GOT3 (cell line): ENCODE measurements at places on chromosomes 13 and 19.

GRCh38 chr13:30141775-30142485 is 165.4 kb downstream of the KATNAL1 start:
- no peak for DNase-seq

DNA sequence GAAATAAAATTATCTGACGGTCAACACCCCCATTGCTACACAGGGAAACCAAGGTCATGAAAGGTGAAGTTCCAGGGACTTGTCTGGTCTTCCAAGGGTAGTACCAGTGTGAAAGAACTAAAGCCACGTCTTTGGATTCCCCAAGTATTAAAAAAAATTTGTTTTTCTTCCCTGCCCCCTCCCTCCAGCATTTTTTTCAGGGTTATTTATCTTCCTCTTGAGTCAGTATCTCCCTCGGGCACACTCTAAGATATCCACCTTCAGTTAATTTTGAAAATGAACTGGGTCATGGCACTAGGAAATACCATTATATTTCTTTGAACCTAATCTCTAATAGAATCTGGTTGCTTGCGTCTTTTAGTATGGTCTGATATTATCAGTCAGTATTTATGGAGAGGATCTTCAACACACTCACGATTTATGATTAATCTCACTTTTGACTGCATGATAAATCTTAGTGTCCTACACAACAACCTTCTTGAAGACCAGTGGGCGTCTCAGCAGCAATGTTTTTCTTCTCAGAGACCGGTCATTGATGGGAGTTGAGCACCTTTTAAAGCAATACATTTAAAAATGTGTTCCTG is 9.1 kb downstream of the ATP8A2 start:
- no peak for DNase-seq

DNA sequence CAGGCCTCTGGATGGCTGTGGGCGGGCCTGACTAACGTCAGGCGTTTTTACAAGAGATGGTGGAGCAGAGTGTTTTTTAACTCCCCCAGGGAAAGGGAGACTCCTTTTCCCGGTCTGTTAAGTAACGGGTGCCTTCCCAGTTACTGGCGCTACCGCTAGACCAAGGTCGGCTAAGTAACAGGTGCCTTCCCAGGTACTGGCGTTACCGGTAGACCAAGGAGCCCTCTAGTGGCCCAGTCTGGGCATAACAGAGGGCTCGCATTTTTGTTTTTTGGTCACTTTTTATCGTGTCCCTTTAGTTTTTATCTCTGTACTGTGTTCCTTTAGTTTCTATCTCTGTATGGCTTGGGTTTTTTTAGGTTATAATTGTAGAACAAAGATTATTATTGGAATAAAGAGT is 10.0 kb downstream of the ZNF383 start:
- no peak for DNase-seq

- no peak for DNase-seq
These were observed 6.9 kb downstream of the REXO1 start for GRCh38 chr19:1841209-1841924.

DNA sequence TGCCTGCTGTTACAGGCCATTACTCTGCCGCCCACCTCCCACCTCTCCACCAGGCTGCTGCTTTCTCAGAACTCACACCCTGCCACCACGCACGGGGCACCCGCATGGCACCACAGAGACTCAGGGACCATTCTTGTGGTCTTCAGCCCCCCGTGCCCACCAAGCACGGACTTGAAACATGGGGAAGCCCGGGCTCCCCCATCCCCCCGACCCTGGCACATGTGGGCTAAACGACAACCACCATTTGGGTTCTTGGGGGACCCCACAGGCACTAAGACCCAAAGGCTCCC is 23.1 kb upstream of the TINCR start:
- no peak for DNase-seq

DNA sequence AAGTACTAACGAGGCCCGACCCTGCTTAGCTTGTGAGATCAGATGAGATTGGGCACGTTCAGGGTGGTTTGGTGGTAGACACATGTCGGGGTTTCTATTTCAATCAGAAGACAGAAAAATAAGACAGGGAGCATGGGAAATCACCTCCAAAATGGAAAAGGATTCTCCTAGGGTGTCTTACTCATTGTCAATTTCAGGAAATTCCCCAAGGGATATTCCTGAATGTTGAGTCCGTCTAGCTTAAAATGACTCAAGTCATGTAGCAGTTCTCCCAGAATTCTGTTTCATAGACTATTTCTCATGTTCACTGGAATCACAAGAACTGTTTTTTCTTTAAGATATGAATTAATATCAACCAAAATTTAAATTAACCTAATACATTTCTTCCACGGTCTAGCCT is 380.1 kb downstream of the EFNB2 start:
- DNase-seq, result no peak

DNA sequence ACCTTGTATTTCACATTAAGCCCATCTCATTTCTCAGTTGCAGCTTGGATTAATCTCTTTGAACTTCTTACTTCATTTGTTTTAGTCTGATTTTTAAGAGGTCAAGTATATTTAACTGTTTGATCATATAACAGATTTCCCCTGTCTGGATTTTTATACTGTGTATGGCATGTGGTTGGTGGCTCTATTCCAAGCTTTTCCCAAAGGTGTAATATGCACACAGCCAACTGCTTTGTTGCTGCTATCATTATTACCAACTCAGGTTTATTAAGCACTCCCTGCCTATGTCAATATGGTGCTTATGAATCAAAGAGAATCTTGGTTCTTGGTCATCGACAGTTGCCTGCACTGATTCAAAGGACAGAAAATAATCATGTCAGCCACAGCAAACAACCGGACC is 92.6 kb downstream of the RAP2A start:
- no peak for DNase-seq

DNA sequence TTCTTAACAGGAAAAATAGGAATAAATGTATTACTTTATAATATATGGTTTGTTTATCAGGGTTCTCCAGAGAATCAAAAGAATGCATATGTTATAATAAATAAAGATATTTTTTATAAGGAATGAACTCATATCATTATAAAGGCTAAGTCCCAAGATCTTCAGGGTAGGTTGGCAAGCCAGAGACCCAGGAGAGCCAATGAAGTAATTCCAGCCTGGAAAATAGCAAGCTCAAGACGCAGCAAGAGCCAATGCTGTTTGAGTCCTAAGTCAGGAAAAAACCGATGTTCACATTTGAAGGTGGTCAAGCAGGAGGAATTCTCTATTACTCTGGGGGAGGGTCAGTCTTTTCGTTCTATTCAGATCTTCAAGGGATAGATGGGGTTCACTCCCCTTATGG is 490.0 kb downstream of the PCDH20 start:
- no peak for DNase-seq

GRCh38 chr13:27678306-27679040 is 56.8 kb downstream of the POLR1D start:
- no peak for DNase-seq

- DNase-seq, result no peak
These were observed 1297.4 kb downstream of the PCDH9 start for GRCh38 chr13:65932587-65933239.

GRCh38 chr13:98890186-98890585 is 87.7 kb downstream of the DOCK9 start:
- peak; percentile 35 for DNase-seq

DNA sequence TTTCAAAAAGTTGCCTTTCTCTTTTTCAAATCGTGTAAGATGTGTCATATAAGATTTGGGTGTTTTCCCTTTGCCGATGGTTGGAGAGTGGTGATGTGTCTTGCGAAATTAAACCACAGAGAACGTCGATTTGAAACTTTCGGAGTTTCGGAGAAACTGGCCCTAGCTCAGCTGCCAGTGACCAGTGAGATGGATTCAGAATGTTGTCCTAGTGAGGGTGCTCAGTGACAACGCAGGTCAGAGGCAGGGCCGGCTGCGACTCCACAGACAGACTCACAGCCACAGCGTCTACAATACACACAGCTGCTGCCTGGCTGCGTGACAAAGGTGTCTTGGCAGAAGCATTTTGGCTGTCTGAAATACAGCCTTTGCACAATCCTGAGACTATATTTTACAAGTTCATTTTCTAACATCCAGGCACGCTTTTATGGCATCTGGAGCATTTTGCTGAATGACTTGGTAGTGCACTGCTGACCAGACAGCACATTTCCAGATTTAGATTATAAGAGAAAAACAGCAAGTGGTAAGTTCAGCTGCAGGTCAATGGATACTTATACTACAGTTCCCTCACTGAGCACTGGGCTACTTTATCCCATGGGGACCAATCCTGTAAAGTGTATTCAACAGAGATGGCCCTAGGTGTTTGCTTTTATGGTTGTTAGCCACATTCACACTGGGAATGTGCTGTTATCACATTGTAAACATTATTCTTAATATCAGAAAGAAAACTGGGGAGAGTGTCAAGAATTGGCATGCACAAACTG is 207.5 kb downstream of the KCNRG start:
- DNase-seq, result no peak

- DNase-seq, result no peak
These were observed 7.8 kb upstream of the MKNK2 start for GRCh38 chr19:2058570-2059421.

DNA sequence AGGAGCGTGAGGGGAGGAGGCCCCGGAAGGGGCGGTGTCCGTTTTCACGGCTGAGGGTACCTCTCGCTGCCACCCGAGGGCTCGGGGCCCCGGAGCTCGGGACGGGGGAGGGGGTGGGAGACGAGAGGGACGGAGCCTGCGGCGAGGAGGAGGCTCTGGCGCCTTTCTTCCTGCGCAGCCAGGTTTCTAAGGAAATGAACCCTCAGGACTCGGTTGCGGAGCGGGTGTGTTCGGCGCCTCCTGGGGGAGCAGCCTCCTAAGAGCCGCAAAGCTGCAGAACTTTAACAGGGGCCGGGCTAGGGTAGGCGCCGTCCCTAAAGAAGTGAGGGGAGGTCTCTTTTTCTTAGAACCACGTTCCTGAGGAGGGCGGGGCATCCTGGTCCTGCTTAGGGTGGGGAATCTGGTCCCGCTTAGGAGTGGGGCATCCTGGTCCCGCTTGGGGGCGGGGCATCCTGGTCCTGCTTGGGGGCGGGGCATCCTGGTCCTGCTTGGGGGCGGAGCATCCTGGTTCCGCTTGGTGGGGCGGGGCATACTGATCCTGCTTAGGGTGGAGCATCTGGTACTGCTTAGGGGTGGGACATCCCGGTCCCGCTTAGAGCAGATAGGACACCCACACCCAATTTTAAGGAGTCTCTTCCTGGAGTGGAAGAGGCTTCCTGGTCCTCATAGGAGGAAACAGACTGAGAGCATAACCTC is 6.2 kb downstream of the SYT5 start:
- peak; percentile 58 for DNase-seq

DNA sequence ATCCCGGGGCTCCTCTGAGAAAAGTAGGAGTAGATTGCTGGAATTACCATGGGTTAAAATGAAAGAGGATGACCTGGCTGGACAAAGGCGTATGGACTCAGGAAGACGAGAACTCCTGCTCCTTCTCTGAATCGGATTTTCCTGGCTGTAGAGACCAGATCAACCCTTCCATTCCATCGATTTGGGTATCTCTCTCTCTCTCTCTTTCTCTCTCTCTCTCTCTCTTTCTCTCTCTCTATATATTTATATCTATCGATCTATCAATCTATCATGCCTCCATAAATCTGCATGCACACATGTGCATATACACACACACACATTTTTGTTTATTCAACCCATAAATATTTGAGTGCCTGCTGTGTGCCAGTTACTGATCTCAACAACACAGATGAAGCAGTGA is 234.9 kb downstream of the LMO7 start:
- DNase-seq, result no peak

DNA sequence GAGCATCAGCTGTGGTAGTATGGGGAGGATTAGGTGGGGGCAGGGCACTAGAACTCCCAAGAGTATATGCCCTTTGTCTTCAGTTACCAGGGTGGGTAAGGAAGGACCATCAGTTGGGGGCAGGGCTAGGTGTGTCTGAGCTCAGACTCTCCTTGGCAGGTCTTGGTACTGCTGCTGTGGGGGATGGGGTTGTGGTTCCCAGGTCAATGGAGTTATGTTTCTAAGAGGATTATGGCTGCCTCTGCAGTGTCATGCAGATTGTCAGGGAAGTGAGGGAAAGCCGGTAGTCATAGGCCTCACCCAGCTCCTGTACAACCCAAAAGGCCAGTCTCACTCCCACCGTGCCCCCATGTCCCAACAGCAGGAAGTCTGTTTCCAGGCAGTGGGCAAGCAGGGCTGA is 8.8 kb upstream of the ZNF578 start:
- DNase-seq, result no peak

DNA sequence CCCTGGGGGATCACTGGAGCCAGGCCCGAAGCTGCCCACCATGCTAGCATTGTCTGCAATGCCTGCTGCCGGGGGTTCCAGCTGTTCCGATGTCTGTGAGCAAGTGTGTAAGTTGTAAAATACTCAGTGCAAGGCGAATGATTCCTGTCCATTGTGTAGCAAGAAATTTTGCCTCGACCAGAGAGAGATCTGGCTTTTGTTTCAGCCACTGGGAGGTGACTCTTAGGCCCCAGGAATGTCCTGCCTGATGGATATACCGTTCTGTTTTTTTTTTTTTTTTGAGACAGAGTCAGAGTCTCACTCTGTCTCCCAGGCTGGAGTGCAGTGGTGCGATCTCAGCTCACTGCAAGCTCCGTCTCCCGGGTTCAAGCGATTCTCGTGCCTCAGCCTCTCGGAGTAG is 7.3 kb upstream of the GADD45B start:
- no peak for DNase-seq

GRCh38 chr19:49214701-49215100 is 57.1 kb downstream of the TRPM4 start:
- DNase-seq, result no peak

DNA sequence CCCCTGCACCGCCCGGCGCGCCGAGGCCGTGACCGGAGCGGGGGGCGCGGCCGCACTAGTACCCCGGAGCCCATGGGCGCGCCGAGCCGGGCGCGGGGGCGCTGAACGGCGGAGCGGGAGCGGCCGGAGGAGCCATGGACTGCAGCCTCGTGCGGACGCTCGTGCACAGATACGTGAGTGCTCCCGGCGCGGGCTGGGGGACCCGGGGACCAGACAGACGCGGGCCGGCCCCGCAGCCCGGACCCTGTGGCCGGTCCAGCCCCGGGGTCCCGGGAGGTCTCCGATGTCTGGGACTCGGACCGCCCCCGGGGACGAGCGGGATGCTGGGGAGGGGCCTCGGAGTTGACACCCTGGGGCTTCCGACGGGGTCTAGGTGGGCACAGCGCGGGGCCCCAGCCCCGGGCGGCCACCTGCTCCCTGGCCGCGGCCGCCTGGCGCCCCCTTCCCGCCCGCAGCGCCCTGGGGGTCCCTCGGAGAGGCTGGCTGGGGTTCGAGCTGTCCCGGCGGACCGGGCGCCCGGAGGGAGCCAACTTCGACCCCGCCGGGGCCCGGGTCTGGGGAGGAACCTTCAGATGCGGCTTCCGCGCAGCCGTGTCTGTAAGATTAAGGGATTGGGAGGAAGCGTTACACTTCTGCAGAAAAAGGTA is 568 bp downstream of the ATP11A start:
- DNase-seq, result no peak

DNA sequence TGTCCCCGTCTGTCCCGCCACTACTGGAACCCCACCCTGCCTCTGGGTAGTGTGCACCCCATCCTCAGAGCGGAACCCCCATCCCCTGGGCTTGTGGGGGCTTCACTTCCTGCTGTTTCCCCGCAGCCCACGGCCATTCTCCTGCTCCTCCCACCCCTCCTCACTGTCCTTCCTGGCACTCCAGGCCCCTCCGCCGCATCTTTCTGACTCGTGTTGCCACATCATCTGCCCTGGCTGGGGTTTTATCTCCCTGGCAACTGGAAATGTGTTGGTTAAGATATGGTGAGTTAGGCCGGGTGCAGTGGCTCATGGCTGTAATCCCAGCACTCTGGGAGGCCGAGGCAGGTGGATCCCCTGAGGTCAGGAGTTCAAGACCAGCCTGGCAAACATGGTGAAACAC is 37.3 kb downstream of the KDM4B start:
- DNase-seq, result no peak

- no peak for DNase-seq
These were observed 47.0 kb downstream of the ESD start for GRCh38 chr13:46749951-46750350.
